ENCODE measurements at places on chromosomes 7 and 10.

DNA sequence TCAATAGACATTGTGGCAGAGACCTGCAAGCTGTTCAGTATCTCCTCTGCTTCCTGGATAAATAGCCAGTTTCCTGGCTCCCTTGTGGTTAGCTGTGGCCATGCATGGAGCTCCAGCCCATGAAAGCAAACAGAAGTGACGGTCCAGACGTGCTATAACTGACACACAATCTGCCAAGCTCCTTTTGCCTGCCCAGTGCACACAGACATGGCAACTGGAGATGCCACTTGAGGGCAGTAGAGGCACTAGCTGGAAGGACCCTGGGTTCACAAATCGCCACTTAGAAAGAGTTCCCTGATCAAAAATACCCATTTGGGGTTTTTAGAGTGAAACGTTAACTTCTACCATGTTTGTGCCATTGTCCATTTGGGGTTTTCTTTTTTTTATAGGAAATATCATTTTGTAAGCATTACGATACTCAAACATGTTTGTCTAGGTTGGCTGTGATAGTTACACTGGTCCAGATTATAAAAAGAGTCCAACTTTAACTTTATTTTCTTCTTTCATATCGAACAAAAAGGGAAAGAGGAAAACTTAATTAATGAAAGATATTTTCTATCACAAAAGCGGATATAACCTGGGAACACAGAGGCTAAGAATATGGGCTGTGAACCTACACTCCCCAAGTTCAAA, 31.3 kb downstream of the KIN start:
- DNase-seq = peak; percentile 16

GRCh38 chr7:111238886-111239285, 148.0 kb downstream of the LRRN3 start:
- DNase-seq = peak; percentile 40

- DNase-seq = no peak
These were observed 70.6 kb downstream of the CCDC71L start for GRCh38 chr7:106590209-106590816.

GRCh38 chr7:4645246-4645645, 36.8 kb upstream of the FOXK1 start:
- DNase-seq = no peak

DNA sequence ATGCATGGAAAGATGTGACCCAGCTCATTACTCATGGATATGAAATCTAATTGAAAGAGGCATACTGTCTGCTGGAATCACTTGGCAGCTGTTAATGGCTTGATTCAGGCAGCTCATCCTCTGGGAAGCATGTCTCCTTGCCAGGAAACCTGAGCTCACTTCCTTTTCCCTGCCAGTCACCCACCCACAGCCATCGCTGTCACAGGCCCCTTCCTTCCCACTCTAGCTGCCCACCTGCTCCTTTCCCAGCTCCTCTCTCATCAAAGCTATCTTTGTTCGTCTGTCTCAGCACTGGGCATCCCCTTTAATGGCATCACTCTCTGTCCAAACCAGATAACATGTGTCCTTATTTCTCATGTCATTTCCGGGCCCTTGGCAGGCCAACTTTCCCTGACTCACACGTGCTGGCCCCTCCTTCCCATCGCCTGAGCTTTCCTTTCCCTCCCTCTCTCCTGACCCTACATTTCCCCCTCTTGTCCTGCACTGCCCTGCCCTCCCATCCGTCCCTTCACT, 721.9 kb downstream of the TNS3 start:
- peak; percentile 80 for DNase-seq

- DNase-seq = no peak
These were observed 105.2 kb downstream of the CUBN start for GRCh38 chr10:17024461-17024860.

DNA sequence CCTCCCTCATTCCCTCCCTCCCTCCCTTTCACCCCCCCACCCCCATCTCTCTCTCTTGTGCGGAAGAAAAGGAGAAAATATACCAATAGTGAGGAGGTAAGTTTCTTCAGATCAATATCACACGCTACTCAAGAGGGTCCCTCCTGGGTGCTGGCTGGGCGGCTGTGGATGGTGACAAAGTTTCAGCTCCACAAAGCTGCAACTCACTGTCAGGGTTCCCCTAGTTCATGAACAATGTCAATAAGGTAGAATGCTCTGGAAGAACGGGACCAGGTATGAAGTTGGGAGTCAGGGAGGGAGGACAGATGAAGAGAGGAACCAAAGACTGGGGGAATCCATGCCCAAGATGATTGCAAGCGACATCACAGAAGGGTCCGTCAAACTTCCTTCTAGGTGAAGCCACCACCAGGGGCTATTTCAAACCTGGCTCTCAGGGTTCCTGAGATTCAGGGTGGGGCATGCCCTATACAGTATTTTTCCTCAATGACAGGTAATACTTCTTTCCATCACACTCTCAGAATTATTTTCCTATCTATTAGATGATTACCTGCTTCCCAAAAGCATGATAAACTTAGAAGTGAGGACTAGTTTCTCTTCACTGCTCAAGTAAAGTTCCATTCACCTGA, 1.4 kb upstream of the PDE1C start:
- DNase-seq = no peak

- no peak for DNase-seq
These were observed 48.6 kb downstream of the USP6NL start for GRCh38 chr10:11562888-11563287.

- no peak for DNase-seq
These were observed 160.0 kb upstream of the KLF6 start for GRCh38 chr10:3945026-3945425.

GRCh38 chr10:114694062-114694461, 36.0 kb upstream of the ABLIM1 start:
- DNase-seq = no peak

- DNase-seq = no peak
These were observed 3.8 kb upstream of the TRIL start for GRCh38 chr7:28961972-28962371.

DNA sequence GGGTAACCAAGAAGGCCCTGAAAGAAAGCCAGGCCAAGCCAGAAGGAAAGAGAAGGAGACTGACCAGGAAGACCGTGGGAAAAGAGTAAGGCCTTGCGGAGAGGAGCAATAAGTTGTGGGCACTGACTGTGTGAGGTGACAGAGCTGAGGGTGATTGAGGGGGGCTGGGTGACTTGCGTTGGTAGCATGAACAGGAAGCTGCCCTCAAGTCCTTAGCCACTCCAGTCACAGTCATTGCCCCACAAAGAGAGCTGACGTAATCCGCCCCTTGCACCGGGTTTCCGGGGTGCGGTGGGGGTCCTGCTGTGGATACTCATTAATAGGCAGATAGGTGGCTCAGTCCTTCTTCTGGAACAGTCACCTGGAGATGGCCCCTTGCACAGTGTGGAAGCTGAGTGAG, 16.1 kb upstream of the DMBT1 start:
- no peak for DNase-seq

DNA sequence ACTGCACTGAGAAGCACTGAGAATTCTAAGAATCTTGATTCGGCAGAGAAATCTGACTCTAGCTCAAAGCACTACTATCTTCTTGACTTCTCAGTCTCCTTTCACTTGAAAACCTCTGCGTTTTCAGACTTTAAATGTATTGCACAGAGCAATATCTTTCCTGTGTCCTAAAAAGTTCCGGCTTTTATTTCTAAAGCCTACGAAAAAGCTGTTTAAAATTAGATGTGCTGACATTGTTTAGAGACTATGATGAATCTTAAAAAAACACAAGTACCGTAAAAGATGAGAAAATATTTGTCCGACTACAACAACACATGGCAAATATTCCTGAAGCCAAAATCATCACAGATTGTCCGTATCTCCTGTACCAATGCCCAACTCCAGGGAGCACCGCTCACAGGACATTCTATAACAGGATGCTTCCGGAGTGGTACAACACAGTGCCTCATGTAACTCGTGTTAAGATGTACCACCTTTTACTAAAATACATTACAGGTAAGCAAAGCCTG, 136.9 kb downstream of the CUBN start:
- DNase-seq = peak; percentile 48

- DNase-seq = no peak
These were observed 262.0 kb downstream of the ADRA2A start for GRCh38 chr10:111338805-111339204.

GRCh38 chr7:77753173-77753572, 45.1 kb downstream of the TMEM60 start:
- DNase-seq = no peak

GRCh38 chr10:106935978-106936451, 228.5 kb downstream of the SORCS1 start:
- DNase-seq = no peak

- no peak for DNase-seq
These were observed 5.1 kb downstream of the TCTN3 start for GRCh38 chr10:95688648-95689047.

All from fibroblast of upper back skin (primary cell).